Stimulated activated CD8-positive, alpha-beta memory T cell treated with anti-CD3 and anti-CD28 coated beads, Interleukin-15, amount 100 ng/mL, for 1 hour (primary cell): ENCODE measurements at places on chromosomes 3 and 15.

DNA sequence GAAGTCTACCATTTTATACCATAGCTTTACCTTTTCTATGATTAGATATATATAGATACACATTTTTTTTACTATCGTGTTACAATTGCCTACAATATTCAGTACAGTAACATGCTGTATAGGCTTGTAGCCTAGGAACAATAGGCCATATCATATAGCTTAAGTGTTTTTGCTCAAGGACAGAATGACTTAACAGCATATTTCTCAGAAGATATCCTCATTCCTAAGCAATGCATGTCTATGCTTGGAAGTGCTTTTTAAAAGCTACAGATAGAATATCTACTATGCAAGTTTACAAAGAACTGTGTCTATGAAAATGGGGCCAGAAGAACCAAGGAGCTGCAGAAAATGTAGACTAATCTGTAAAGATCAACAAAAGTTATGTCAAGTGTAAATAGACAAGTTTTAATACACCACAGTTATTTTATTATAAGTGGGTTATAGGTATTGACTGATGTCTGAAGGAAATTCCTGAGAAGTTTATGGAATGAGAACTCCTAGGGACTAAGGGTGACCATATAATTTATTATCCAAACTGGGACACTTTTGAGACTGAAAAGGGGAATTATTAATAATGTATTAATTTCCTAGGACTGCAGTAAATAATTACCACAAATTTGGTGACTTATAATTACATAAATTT, 138.7 kb upstream of the TGFBR2 start:
- no peak for DNase-seq

DNA sequence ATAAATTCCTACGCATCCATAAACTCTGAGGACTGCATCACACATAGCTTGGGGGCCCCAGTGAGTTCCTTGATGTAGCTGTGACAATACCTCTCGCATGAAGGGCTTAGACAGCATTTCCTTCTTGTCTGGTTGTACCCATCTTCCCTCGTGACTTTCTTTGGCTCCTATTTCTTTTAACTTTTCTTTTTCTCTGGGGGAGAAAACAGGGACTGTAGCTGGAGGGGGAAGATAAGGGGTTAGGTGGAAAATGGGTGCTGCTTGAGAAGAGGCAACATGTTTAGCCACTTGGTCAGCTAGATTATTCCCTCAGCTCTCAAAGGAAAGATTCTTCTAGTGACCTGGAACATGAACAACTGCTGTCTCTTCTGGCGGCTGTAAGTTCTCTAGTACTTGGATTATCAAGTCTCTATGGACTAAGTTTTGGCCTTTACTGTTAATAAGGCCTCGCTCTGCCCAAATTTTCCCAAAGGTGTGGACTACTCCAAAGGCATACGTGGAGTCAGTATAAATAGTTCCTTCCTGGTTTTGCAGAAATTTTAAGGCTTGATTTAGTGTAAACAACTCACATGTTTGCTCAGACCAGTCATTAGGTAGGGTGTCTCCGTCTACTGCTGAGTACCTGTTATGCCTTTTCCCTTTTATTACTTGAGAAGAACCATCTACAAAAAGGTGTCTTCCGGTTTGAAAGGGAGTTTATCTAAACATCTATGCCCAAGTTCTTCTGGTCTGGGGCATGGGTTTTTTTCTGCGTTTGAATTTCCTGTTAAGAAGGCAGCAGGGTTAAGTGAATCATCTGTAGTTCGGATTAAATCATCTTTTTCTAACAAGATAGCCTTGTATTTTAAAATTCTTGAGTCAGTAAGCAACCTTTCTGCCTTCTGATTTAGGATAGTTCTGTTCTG, 21.0 kb upstream of the ATG7 start:
- DNase-seq = no peak

- DNase-seq = no peak
Measured at GRCh38 chr3:109339197-109339596, 1.9 kb upstream of the DPPA4 start.

- DNase-seq = no peak
Measured at GRCh38 chr3:65893631-65894030, 145.1 kb downstream of the MAGI1 start.

DNA sequence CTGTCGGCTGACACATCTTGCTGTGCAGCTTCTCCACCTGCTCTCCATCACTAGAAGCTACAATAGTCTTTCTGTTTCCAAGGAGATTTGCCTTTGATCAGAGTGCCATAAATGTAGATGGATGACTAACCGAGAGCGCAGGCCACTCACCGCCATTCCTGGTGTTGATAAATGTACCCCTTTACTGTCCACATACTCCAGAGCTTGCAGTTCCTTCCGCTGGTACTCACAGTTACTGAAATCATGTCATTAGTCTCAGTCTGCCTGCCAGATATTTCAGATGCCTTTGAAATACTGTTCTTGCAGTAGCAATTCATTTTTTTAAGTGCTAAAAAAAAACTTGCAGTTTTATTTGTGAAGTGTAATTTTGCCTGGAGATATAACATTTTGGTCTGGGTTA, 72.3 kb downstream of the BLM start:
- DNase-seq = no peak

GRCh38 chr3:171371354-171371753, 88.9 kb downstream of the TNIK start:
- no peak for DNase-seq

DNA sequence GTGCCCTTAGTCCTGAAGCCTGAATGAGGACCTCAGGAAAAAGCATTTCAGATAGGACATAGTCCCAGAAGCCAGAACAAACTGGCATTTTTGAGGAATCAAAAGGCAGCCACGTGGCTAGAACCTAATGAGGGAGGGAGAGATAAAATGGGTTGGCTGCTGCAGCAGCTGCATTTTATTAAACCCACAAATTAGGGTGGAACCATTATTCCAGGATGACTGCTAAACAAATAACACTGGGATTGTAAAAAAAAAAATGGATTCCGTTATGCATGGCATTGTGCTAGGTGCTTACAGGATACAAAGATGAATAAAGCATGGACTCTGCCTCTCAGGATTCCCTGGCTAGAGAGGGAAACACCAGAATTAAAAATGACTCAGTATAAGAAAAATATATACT, 141.5 kb downstream of the SATB1 start:
- DNase-seq = no peak

GRCh38 chr15:75455982-75456531, 4.6 kb upstream of the SIN3A start:
- peak; percentile 3 for DNase-seq

DNA sequence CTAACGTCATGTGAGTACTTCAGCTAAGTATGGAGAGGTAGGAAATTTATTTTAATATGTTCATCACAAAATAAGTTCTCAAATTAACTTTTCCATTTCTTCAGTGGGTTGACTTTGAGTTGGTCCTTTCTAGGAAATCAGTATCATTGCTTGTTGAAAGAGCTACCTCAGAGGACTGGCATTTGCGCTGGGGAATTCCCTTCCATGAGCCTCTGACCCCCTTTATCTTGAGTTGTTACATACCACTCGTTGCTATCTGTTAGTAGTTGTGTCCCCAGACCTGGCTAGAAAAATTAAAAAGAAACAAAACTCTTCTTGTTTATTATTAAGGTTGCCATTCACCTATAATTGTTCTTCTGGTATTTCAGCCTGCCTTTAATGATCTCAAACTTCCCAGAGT, 96.8 kb upstream of the ROBO2 start:
- DNase-seq = no peak

DNA sequence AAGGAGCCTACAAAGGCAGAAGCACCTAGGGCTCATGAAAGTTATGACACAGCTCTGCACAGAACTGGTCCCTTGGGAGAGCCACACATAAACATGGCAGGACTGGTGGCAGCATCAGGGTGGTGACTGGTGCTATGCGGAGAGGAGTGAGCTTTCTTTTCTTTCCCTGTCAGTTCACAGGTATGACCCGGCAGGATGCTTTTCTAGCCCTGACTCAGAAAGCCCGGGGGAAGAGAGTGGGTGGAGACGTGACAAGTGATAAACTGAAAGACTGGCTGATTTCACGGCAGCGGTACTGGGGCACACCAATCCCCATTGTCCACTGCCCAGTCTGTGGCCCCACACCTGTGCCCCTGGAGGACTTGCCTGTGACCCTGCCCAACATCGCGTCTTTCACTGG, 103.0 kb downstream of the LARS2 start:
- no peak for DNase-seq

DNA sequence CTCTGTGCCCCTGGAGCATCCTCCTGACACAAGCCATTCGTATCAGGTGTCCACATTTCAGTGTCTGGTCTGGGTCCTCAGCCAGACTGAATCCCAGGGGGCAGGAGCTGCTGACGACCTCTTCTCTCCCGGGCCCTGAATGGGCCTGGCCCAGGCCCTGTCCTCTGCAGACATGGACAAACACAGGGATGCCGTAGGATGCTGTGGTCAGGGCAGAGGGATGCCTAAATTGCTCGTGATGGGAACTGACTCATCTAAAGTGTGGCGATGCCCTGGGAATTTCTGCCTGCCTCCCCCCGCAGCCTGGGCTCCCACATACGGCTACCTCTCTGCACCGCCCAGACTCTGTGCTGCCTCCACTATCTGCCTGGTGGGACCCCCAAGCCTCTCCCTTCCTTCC, 58.5 kb upstream of the CTSH start:
- no peak for DNase-seq

DNA sequence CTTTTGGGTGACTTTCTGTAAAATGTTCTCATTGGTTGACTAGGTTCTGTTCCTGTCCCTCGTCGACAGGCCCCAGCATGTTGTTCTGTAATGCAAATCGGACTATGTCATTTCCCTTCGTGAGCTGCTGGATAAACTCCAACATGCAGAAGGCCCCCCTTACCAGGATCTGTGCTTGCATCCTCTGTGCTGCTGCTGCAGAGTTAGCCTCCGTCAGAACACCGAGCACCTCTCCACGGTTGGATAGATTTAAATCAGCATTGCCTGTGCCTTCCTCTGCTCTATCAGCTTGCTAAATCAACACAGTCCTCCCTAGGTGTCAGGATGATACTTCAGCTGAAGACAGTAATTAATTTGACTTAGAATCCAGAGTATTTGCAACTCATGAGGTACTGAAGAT, 12.7 kb upstream of the MINDY4B start:
- DNase-seq = no peak

- no peak for DNase-seq
Measured at GRCh38 chr3:65178703-65179102, 490.9 kb upstream of the ADAMTS9 start.

DNA sequence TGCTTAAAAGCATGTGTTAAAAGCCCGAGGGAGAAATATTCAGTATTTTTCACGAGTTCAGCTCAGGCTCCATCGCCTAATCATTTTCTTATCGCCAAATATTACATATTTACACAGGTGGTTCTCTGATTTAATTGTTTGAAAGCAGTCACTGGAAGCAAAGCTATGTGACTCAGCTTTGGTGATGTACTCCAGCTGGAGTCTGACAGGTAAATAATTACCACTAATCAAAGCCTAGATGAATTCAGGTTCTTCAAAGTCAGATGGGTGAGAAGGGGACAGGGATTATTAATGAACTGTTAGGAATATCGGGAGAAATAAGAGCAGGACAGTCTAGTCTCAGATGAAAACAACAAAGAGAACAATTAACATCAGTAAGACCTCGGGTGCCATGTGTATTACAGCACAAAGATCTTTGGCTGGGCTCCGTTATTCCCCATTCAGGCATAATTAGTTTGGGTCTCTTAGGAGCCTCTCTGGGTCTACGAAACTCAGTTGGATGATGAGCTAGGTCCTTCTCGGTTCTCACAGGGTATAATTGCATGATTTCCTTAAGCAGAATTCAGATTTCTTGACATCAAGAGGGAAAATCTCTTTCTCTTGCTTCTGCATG, 331.7 kb upstream of the ADAMTS9 start:
- no peak for DNase-seq

- no peak for DNase-seq
Measured at GRCh38 chr3:14047841-14048240, 76.8 kb downstream of the CHCHD4 start.

DNA sequence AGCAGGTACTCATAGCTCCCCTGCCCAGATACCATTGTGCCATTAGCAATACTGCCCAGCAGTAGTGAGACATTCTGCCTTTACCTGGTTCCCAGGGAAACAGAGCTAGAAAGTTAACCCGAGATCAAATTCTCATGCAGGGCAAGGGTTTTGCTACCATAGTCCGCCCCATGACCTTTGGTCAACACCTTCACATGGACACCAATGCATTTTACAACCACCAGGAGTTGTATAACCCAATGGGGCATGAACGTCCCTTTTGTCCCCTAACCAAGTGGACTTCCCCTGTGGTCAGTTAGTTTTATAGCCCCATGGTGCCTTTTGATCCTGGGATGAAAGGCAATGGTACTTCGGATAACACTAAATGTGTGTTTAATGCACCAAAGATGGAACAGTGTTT, 151.7 kb upstream of the IQSEC1 start:
- DNase-seq = no peak

DNA sequence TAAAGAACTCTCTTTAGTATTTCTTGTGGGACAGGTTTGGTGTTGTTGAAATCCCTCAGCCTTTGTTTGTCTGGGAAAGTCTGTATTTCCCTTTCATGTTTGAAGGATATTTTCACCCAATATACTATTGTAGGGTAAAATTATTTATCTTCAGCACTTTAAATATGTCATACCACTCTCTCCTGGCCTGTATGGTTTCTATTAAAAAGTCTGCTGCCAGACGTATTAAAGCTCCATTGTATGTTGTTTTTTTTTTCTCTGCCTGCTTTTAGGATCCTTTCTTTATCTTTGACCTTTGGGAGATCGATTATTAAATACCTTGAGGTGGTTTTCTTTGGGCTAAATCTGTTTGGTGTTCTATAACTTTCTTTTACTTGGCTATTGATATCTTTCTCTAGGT, 119.0 kb upstream of the TBC1D5 start:
- DNase-seq = no peak

- no peak for DNase-seq
Measured at GRCh38 chr3:74664606-74665005, 50.1 kb upstream of the CNTN3 start.

DNA sequence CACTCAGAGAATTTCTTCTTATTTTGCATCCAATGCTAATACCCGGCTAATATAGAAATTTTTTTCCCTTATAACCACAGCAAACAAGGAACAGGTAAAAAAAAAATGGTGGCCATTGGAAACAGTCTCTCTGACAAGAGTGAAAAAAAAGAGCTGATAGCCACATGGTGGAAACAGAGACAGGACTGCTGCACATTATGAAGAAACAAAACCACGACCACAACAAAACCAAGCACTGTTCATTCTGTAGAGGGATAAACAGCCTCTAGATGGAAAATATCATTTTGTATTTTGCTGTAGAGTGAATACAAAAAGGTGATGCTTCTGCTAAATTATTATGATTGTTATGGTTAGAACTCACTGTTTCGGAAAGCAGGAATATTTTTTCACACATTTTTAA, 686.2 kb downstream of the NLGN1 start:
- no peak for DNase-seq

GRCh38 chr15:53447053-53447574, 312.3 kb downstream of the WDR72 start:
- no peak for DNase-seq

DNA sequence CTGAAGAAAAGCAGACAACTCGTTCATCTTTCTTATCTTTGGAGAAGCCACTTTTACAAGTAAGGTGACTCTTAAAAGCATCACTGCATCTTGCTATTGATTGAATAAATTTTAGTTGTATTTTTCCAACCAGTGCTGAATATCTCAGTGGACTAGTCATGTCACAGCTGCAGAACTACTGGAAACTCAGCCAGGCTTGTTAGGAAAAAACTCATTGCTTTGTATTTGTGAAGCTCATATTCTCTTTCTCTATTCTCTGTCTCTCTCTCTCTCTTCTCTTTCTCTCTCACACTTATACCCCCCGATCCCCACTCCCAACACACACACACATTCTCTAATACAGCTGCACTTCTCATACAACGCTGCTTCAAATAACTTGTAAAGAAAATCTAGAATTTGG, 104.3 kb downstream of the WDR76 start:
- DNase-seq = no peak

GRCh38 chr15:60535743-60536142, 56.8 kb upstream of the ICE2 start:
- no peak for DNase-seq
